Effector CD8-positive, alpha-beta T cell (primary cell): ENCODE measurements at places on chromosomes 5 and 9.

- DNase-seq, result no peak
Measured at GRCh38 chr5:128237000-128237399, 153.4 kb downstream of the SLC12A2 start.

- DNase-seq, result no peak
Measured at GRCh38 chr9:36866840-36867239, 167.2 kb downstream of the PAX5 start.

- no peak for DNase-seq
Measured at GRCh38 chr5:178791976-178792375, 61.5 kb upstream of the ZNF354A start.

GRCh38 chr9:69199769-69200470 is 25.8 kb downstream of the TJP2 start:
- no peak for DNase-seq

- no peak for DNase-seq
Measured at GRCh38 chr9:26773056-26773455, 119.5 kb downstream of the CAAP1 start.

- no peak for DNase-seq
Measured at GRCh38 chr5:151208481-151208914, 15.4 kb downstream of the CCDC69 start.

- no peak for DNase-seq
Measured at GRCh38 chr9:126698251-126698650, 84.5 kb downstream of the LMX1B start.

GRCh38 chr5:73233053-73233460 is 60.1 kb downstream of the TMEM174 start:
- DNase-seq, result no peak

DNA sequence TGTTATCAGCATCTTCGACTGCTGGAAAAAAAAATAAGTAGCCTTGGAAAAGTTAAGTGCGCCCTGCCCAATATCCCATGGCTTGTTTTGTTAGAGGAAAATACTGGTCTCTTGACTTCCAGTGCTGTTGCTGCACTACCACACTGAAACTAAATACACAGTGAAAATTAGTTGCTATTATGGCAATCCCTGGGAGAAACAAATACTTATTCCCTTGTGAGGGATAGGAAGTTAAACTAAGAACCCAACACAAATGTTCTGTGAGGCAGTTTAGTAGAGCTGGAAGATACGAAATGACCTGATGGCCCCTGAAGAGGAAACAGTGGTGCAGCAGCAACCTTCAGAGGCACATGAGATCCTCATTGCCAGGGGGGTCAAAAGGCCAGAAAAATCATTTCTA is 164.0 kb downstream of the ARL15 start:
- no peak for DNase-seq

GRCh38 chr5:94288937-94289336 is 329.5 kb downstream of the KIAA0825 start:
- no peak for DNase-seq

- DNase-seq, result no peak
Measured at GRCh38 chr5:80866371-80866770, 93.8 kb upstream of the RASGRF2 start.

DNA sequence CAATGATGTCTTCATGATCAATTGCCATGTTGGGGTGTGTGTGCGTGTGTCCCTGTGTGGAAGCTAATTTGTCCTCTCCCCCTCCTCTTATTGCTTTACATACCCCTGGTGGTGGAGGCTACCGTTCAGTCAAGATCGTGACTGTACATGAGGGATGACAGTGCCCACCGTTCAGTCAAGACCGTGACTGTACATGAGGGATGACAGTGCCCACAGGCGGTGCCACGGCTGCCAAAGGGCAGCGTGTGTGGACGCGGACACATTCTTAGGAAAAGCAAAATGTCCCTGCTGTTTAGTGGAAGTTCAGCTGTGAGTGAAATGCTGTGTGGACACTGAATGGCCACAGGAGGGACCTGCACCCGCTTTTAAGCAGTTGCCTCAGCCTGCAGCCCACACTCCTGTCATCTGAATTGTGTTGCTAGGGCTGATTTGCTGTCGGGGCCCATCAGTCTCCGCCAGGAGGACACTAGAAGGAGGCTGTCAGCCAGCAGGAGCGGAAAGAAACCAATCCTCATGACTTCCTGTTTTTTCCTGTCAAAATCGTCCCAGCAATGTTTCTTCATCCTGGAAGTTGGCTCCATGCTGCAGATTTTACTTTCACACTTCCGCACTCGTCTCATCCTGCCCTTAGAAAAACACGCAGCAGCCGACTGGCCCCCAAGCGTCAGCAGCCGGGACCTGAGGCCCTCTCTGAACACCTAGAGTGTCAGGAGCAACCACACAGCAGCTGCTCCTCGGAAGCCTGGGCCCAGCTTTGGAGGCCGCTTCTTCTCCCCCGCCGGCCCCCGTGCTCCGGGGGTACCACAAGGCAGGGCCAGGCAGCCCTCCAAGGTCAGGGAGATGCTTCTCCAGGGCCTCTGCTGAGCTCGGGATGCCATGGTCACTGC is 9.1 kb downstream of the OR2V1 start:
- no peak for DNase-seq

- DNase-seq, result no peak
Measured at GRCh38 chr5:118956727-118957126, 31.6 kb downstream of the DTWD2 start.

GRCh38 chr9:21590058-21590996 is 108.2 kb upstream of the IFNE start:
- DNase-seq, result no peak
